Activated naive CD4-positive, alpha-beta T cell treated with Interleukin-2 at 50 U/mL for 16 hours (primary cell): ENCODE measurements at places on chromosomes 11 and 22.

DNA sequence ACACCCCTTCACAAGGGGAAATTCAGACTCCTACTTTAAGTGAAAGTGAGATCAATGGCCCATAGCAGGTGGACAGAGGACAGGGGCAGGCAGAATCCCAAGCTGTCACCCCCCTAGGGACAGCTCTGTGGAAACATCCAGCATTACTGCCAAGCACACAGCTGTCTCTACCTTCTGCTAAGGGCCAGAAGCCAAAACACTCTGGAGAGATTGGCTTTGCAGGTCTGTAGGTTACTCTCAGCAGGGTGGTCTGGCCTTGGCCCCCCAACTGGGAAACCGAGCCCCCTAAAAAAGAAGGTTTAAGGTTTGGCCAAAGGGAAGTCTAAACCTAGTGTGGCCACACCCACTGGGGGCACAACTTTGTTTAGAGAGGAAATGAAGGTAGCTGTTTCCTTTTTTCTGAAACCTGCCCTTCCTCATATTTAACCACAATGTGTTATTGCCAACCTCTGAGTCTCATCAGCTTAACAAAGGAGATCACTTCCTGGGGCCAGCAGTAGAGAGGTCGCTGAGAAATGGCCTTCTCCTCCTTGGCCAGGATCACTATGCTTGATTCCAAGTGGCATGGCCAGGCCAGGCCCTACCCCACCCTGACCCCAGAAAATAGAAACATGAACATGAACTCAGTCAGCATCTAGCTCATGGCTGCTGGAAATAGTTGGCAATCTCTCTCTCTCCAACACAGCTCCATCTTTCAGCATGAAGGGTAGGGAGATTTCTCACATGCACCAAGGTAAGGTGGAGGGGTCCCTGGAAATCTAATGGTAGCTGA lies 25.9 kb upstream of the SCARF2 start:
- no peak for DNase-seq

DNA sequence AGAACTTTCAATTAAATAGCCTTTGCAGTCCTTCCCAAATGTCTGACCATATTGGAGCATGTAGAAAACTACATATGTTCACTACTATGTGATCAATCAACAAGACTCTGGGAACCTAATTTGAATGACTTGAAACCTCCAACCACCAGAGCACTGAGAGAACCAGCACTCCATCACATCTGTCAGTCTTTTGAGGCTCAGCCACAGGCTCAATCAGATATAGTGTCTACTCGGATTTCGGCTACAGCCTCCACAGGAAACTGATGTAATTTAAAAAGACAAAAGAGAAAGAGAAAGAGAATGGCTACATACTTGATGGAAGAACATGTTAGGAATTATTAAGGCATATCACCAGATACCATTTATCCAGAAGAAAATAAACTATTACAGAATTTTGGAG lies 859.0 kb downstream of the FAM181B start:
- no peak for DNase-seq

GRCh38 chr22:35930933-35931332 lies 97.7 kb downstream of the RBFOX2 start:
- no peak for DNase-seq

DNA sequence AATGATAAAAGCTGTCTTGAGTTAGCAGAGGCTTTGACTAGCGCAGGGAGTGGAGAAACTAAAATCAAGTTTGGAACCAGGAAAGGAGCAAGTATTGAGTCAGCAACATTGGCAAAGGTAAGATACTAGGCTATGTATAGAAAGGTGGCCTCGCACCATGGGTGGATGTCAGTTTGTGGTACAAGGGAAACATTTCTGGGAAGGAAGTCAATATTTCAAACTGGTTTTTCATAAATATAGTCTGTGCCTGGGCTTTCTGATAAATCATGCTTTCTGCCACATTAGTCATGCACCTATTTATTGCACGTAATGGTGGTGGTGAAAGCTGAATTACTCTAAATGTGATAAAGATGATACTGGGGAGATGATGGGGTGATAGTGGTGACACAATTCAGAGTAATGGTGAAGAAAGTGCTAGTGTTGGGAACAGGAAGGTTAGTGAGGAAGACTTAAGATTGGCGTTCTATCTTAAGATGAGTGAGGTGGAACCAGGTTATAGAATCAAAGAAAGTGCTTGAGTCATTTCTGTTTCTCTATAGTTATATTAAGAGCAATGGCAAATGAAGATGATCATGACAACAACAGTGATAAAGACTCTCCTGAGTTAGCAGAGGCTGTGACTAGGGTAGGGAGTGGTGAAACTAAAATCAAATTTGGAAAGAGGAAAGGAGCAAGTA lies 729.0 kb downstream of the FAM181B start:
- DNase-seq = no peak

GRCh38 chr11:11143849-11144248 lies 209.2 kb downstream of the CSNK2A3 start:
- no peak for DNase-seq

- no peak for DNase-seq
Measured at GRCh38 chr11:70055444-70055843, 22.7 kb upstream of the ANO1 start.

DNA sequence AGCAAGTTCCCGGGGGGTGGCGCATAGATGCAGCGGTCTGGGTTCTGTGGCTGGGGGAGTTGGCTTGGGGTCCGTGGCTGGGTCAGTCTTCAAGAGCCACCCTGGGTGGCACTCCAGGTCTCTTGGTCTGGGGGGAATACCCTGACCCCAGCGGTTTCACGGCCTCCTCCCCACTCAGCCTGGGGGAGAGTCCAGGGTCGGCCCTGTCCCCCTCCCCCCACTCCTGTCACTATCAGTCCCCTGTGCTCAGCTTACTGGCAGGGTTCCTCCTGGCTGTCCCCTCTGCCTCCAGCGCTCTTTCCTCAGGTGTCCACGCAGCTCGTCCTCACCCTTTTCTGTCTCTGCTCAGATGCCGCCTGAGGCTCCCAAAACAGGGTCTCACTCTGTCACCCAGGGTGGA lies 68.5 kb upstream of the PARVG start:
- no peak for DNase-seq

- DNase-seq = no peak
Measured at GRCh38 chr11:5618807-5619206, 6.0 kb upstream of the TRIM34 start.

GRCh38 chr11:113261709-113262475 lies 52.5 kb upstream of the TTC12 start:
- no peak for DNase-seq

DNA sequence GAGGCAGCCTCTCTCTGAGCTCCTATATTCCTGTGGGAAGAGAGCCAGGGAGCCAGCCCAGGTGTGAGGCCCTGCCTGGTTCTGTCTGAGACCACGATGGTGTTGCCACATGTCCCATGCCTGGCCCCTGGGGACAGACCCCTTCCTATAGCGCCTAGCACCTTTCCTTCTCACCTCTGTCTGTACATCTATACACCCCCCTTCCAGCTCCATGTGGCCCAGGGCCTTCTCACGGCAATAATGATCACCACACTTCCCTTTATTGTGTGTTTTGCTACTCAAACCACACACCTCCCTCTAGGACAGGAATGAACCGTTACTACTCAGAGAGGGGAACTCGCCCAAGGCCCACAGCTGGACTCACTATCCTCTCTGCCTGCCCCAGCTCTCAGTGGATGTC lies 12.8 kb downstream of the CD82 start:
- no peak for DNase-seq

DNA sequence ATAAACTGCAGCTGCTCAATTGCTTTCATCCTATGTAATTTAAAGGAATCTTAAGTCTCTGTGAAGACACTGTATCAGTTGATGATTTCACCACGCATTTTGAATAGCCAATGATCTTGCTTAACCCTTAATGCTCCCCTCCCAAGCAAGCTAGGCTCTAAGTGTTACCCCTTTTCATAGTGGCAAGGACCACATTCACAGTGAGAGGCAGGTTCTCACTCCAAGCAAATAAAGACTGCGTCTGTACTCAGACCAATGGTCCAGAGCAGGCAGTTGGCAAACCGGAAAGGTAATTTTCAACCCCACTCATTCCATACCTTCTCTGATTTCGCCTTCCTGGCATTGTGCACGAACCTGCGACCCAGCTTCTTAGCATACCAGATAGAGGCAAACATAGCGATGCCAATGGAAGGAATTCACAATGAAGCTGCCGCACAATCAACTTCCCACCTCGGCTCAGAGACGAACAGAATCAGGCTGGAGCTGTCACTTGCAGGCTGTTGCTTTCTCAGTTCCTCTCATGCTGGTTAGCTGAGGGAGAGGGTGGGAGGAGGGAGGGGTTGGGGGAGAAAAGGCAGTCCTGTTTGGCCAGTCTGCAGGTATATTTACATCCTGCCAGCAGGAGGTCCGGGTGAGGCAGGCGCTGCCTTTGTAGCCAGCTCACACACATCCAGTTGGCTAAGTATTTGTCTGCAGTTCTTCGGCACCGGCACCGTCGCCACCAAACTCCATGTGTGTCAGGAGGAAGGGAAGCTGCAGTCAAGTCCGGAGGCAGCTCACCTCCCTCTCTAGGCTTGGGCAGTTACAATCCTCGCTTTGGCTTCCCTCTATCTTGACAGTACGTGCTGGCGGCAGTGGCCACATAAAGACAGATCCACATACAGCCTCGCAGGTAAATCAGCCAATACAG lies 1151.2 kb upstream of the CCDC90B start:
- no peak for DNase-seq

- DNase-seq = no peak
Measured at GRCh38 chr11:38498721-38499120, 1900.7 kb upstream of the RAG2 start.

- no peak for DNase-seq
Measured at GRCh38 chr11:1560649-1561251, 11.3 kb downstream of the DUSP8 start.

DNA sequence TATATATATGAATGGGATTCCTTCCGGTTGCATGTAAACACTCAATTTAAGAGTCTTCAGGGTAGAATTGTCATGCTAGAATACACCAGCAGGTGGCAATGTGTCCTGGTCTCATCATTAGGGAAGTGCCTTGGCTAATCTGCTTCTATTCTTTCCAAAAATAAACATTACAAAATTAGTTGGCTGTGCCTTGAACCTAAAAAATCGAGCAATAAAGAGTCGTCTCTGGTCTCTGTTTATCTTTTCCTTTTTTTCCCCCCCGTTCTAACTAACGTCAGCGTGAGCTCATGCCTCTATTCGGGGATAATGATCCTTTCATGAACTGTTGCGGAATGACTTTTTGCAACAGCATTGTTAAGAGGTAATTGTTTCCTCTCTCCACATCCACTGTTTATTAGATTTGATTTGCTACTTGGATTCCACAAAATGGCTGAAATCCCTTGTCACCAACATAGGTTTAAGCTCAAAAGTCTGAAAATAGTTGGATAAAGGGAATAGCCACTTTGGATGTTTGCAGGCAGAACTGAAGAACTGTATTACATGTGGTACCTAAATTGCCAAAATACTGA lies 1.2 kb upstream of the ARHGEF12 start:
- peak; percentile 51 for DNase-seq

GRCh38 chr11:61194981-61195695 lies 8.2 kb upstream of the PGA3 start:
- no peak for DNase-seq

- no peak for DNase-seq
Measured at GRCh38 chr22:35993048-35993714, 35.4 kb downstream of the RBFOX2 start.

DNA sequence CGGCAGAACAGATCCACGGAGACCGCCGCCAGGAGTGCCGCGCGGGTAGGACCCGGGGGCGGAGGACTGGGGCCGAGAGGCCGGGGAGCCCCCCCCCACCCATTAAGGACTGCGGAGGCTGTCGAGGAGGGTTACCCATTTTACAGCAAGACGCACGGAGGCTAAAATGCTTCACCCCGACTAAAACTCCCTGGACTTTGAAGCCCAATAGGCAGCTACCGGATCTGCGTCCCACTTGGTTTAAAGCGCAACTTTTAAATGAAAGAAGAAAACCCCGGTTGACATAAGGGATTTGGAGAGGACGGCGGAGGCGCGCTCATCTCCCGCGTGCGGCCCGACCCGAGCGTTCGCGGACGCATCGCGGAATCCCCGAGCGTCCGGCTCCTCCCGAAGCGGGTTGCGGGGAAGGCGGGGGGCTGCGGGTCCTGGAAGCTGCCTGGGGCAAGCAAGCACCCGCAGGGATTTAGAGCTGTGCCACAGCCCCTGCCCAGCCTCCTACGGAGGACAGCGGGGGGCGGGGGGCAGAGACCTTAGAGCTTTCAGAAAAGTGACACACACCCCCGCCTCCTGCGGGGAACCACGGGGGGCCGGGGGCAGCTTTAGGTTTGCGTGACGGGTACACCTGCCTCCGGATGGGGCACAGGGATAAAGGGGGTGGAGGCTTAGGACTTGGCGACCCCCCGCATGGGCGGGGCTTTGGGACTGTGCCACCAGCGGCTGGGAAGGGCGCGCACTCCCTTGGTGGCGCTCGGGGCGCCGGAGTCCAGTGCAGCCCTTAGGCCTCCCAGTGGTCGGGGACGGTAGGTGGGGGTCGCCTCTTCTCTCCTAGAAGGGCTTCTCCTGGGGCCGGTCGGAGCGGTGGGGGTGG lies 760 bp upstream of the CELSR1 start:
- no peak for DNase-seq

DNA sequence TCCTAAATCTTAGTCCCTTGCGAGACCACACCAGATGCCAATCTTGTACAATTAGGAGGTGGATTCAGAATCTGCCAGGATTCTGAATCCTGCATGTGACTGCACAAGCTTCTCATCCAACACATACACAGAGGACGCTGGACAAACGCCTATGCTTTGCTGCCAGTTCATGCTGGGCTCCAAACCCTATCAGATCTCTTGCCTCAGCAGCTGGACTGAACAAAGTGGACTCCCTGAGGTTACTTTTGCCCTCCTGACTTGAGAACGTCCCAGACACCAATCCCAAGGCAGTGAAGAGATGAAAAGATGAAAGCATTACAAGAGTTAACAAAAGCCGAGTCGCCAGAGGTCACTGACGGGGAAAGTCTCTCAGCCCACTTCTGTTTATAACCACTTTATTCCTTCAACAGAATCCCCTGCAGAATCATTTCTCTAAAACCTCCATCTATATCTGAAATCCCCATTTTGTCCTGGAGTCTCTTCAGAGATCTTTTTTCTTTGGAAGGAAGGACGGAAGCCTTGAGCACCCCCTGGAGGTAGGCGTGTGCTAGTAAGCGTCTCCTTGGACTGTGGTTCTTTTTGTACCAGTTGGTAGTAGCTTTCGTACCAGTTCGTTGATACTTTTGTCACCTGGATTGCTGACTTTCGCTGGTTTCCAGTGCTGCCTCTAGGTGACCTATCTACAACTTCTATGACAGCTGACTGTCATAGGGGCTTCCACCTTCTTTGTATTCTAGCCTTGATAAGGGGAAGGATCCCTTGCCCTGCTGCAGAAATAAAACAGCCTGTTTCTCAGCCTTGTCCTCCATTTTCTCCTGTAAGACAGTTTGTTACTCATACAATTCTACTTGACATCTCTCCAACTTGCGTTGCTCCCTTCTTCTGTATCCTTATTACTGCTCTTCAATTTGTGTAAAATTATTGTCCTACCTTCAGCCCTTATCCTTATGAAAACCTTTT lies 26.1 kb upstream of the EED start:
- DNase-seq = peak; percentile 66

GRCh38 chr11:118415739-118416068 lies 14.3 kb downstream of the ATP5MG start:
- no peak for DNase-seq

GRCh38 chr11:128604723-128605122 lies 17.4 kb upstream of the ETS1 start:
- no peak for DNase-seq
